Choroid plexus epithelial cell (primary cell): ENCODE measurements at places on chromosomes 12 and 14.

DNA sequence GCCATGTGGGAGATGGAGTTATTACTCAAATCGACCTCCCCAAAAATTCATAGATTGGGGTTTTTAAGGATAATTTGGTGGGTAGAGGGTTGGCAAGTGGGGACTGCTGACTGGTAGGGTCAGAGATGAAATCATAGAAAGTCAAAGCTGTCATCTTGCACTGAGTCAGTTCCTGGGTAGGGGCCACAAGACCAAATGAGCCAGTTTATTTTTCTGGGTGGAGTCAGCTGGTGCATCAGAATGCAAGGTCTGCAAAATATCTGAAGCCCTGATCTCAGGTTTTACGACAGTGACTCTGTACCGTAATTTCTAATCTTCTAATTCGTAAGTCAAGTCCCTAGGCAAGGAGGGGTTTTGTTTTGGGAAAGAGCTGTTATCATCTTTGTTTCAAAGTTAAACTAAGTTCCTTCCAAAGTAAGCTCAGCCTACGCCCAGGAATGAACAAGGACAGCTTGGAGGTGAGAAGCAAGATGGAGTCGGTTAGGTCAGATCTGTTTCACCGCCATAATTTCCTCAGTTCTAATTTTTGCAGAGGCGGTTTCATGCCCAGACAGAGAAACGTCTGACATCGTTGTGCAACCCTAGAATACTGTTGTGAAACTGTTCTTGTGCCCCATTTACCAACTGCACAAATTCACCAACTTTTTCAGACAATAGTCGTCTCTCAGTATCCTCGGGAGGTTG is 104.5 kb upstream of the SFSWAP start:
- DNase-seq = no peak

GRCh38 chr12:76084863-76085519 is 506 bp upstream of the NAP1L1 start:
- no peak for DNase-seq

DNA sequence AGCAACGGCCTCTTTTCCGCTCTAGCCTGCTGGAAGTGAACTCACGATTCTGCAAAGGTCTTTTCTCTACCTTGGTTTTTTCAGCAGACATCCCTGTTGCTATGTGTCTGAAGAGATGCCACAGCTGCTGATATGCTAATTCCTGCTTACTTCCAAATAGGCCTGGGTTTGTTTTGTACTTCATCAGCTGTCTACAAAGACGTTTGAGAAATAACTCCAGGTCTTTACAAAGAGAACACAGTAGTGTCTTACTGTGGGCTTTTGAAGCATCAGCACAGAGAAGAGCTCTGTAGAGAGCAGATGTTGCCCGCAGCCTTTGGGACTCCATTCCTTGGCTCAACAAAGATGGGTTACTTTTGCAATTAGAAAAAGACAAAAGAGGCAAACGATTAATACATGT is 1366.5 kb downstream of the AACS start:
- no peak for DNase-seq

GRCh38 chr14:70317969-70318634 is 41.4 kb downstream of the COX16 start:
- DNase-seq = peak; percentile 88

DNA sequence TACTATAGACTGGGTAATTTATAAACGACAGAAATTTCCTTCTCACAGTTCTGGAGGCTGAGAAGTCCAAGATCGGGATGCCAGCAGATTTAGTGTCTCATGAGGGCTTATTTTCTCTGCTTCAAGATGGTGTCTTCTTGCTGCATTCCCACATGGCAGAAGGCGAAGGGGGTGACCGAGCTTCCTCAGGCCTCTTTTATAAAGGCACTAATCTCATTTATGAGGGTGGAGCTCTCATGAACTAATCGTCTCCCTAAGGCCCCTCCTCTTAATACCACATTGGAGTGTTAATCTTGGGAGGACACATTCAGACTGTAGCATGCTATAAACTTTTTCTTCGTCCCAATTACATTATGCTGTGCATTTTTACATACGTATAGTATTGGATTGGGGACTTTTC is 200.4 kb upstream of the ARHGAP5 start:
- DNase-seq = no peak

DNA sequence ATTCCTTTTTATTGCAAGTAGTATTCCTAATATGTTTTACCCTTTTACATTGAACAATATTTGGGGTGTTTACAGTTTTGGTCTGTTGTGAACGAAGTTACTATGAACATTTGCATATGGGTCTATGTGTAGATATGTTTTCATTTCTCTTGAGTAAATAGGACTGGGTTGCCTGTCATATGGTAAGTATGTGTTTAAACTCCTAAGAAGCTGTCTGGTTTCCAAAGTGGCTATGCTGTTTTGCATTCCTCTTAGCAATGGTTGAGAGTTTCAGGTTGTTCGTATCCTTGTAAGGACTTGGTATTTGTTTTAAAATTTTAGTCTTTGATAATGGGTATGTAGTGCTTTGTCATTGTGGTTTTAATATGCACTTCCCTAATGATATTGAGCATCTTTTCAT is 6.3 kb downstream of the METAP2 start:
- DNase-seq = peak; percentile 52

DNA sequence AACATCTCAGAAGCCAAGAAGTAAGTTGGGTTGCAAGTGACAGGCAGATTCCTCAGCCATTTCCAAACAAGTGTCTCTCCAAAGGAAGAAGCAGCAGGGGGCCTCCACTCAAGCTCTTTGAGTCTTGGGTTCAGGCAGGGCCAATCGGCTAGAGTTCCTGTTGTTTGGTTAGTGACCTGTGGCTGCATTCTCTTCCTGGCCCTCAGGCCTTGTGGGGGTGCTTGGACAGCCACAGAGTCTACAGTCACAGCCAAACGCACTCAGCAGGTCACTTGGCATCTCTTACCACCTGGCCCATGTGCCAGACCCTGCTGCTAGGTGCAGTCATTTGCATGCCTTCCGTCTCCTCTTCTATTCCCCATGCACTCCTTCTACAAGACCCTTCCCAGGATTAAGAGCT is 353.9 kb downstream of the GRIN2B start:
- no peak for DNase-seq

DNA sequence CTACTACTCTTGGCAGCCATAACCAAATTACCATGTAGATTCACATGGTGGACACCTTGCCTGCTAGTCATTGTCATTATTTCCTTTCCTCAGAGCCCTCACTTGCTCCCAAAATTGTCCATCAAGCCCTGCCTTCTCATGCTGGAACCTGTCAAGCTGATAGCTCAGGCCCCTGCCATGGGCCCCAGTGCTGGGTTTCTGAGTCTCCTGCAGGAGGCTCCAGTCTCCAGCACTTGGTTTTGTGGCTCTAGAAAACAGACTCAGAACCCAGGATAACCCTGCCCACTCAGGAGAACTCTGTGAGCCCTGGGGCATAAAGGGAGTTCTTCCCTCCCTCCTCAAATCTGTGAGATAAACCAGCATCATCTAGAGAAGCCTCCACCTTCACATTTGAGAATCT is 10.8 kb downstream of the KRT71 start:
- no peak for DNase-seq

- peak; percentile 3 for DNase-seq
These were observed 228.2 kb downstream of the DPY19L2 start for GRCh38 chr12:63440048-63440447.

GRCh38 chr12:63876980-63877379 is 32.5 kb downstream of the SRGAP1 start:
- peak; percentile 27 for DNase-seq

DNA sequence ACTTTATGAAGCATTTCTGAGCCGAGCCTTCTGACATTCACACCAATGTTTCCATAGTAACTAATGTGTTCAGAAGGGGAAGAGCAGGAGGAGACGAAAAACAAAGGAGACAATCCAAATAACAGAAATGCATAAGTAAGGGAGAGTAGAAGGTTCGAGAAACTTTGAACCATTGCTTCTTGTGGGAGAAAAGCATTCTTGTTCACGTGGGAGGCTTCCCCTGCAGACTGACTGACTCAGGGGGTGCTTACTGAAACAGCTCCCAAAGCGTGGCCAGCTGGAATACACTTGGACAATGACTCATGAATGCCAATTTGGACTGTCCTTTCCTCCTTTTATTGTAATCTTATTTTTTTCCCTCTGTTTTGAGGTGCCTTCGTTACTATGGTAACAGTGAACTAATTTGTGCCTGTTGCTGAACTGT is 73.9 kb downstream of the NEDD1 start:
- DNase-seq = peak; percentile 76

- DNase-seq = peak; percentile 12
These were observed 439.1 kb downstream of the NPAS3 start for GRCh38 chr14:33377596-33378390.

DNA sequence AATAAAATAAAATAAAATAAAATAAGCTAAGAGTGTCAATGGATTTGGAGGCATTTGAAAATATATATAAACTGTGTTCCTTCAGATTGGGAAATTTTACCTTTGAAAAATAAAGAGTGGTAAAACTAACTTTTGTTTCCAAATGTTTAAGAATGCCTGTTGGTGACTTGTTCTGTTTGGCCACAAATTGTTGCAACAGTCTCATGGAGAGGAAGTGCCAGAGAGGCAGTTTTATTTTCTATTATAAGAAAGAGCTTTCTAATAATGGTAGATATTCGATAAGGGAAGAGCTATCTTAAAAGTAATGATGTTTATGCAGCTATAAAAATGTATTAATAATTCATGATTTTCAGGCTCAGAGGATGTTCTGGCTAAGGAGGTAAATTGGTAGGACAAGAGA is 68.8 kb upstream of the MDGA2 start:
- no peak for DNase-seq

DNA sequence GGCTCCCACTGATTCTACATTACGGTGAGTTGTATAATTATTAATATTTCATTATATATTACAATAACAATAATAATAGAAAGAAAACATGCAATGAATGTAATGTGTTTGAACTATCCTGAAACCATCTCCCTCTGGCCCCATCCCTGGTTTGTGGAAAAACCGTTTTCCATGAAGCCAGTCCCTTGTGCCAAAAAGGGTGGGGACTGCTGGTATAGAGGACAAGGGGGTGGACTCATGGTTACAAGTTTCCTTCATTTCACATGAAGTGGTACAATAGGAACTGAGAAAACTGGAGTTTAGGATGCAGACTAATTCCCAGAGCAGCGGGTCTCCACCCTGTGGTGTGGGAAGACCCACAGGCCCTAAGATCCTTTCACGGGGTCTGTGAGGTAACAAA is 3.0 kb upstream of the C1RL start:
- DNase-seq = no peak

GRCh38 chr14:75884198-75884611 is 97.6 kb downstream of the TGFB3 start:
- peak; percentile 97 for DNase-seq

DNA sequence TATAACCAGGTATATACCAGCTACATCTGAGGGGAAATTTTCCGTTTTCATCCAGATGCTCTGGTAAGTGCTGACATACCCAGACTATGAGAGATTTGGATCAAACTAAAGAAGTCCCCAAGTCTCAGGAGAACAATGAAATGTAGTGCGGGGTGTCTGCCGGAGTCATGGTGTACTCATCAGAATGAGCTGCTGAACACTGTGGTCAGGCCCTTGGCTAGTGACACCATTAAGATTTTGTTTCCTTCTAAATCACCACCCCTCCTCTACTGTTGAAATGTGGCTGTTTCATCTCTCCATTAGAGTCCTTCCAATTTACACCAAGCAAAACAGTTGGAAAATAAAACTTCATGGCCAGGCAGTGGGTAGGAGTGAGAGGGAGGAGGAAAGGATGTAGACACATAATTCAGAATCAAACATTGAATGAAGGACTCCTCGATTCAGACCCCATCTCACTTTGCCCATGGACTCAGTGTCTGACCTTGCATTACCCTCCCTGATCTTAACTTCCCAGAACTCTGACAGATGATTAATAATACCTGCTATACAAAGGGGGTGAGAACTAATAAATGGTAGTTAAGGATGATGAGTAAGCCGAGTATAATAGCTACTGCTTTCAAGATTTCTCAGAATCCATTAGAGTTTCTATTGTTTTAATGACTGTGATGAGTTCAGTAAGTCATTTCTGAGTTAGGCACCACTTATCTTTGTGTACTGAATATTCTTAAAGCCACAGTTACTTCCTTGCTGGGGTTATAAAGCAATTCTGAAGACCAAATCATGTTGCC is 127.4 kb downstream of the CRADD start:
- DNase-seq = no peak

DNA sequence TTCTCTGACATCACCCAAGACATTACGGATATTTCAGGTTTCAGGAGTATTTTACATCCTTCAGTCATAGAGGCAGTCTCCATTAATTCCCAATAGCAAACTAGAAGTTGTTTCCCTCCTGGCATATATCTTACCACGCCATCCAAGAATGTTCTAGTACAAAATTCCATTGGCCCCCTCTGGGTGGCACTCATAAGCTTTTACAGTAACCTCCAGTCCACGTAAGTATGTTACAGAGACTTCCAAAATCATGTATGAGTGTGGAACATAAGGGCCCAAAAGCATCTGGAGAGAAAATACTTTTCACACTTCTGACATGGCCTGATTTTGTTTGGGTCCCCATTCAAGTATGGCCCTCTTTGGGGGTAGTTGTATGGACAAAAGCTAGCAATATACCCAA is 58.1 kb upstream of the DHRS4 start:
- DNase-seq = peak; percentile 4

DNA sequence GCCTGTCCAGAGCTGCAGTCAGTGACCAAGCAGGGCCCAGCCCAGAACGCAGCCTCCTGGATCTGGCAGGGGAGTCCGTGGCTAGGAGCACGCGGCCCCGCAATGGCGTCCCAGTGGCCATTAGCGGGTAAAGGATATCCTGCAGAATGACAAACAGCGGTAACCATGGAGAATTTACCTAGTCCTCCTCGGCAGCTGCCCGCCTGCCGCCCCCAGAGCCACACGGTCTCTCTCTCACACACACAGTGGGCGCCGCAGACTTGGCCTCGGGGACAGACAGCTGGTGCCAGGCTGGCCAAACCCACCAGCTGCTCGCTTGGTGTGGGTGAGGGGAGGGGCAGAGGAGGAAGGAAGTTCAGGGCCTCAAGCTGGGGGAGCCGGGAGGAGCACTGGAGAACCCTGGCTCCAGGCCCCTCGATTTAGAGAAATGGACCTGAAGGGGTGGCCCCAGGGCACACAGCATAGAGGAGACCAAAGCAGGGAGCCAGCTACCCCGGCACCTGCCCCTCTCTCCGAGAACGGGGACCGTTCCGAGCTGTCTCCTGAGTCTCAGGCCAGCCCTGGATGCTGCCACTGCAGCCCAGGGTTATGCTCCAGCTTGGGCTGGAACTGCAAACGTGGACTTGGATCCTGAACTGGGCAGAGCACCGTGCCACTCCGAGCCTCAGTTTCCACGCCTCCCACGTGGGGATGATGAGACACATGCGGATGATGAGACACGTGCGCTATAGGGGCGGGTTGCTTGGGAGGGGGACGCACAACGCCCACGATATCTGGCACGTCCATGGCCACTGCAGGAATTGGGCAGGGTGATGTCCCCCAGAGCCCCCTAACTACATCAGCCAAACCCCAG is 3.4 kb downstream of the CDK2AP1 start:
- no peak for DNase-seq

GRCh38 chr12:44154128-44154527 is 318.2 kb downstream of the TMEM117 start:
- DNase-seq = peak; percentile 4

DNA sequence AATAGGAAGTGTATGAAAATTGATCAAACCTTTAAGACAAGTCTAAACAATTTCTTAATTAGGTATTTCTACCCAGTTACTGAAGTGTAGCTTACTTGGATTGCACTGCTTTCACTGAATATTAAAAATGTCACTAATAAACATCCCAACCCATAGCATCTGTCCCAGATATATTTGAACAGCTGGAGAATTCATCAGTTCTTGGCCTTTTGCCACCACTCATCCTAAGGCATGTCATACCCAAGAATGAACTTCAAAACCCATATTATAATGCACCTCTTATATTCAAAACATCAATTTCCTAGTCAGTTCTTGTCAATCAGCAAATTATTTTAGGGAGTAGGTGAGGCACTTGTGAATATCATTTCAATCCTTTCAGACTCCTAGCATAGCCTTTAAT is 392.3 kb downstream of the PAWR start:
- peak; percentile 38 for DNase-seq
